ENCODE measurements at places on chromosomes 7 and 10. TPM values are rescaled to one million over a fixed set of nuclear protein-coding genes. Genes with fewer than 3 reads are reported as not detected.

- no peak for DNase-seq
Measured at GRCh38 chr10:117167346-117167788, 29.3 kb upstream of the VAX1 start.

GRCh38 chr10:124516181-124516580 lies 54.6 kb downstream of the LHPP start:
- no peak for DNase-seq

GRCh38 chr10:83612746-83613145 lies 526.6 kb upstream of the GHITM start:
- no peak for DNase-seq

PGAM2 gene
- polyA plus RNA-seq, result 2.9 TPM

ITIH2 gene
- polyA plus RNA-seq, result 0.19 TPM

GSDME gene
- 14.2 TPM for polyA plus RNA-seq

NRCAM gene
- polyA plus RNA-seq, result 24.1 TPM

DNA sequence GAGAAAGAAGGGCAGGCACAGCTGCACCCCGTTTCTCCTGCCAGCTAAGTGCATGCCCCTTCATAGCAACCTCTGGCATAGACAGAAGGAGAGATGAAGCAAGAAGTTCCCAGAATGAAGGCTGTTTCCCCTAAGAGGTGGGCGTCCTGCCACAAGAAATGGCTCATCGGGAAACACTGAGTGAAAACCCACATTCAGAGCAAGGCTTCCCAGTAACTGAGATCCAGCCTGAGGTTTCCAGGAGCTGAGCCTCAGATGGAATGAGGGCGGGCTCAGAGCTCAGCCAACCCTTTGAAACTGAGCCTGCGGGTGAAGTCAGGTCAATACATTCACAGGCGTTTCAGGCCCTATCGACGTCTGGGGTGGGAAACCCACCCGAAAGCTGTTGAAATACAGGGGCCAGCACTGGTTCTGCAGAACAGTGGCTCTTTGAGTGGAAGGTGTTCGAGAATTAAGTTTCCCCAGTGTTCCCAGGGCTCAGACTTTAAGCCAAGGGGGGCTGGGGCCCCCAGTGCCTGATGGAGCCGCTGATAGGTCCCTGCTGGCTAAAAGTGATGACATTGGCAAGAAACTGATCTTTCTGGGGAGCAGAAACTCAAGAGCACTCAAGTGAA lies 510.2 kb downstream of the RPS24 start:
- DNase-seq, result no peak

GRCh38 chr10:672203-672602 lies 17.3 kb downstream of the DIP2C start:
- DNase-seq, result no peak

- no peak for DNase-seq
Measured at GRCh38 chr7:98186452-98187137, 24.6 kb upstream of the BHLHA15 start.

PPP1R17 gene
- polyA plus RNA-seq, result not detected

SCART1 gene
- 1.1 TPM for polyA plus RNA-seq

DNA sequence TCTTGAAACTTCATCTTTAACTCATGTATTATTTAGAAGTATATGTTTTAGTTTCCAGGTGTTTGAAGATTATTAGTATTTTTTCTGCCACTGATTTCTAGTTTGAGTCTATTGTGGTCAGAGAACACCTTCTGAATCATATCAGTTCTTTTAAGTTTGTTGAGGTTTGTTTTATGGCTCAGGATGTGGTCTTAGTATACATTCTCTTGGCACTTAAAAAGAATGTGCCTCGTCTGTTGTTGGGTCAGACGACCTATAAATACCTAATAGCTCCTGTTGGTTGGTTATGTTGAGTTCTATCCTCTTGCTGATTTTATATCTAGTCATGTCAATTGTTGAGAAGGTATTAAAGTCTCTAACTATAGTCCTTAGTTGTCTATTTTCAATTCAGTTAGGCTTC lies 15.9 kb downstream of the TDRD1 start:
- no peak for DNase-seq

DNA sequence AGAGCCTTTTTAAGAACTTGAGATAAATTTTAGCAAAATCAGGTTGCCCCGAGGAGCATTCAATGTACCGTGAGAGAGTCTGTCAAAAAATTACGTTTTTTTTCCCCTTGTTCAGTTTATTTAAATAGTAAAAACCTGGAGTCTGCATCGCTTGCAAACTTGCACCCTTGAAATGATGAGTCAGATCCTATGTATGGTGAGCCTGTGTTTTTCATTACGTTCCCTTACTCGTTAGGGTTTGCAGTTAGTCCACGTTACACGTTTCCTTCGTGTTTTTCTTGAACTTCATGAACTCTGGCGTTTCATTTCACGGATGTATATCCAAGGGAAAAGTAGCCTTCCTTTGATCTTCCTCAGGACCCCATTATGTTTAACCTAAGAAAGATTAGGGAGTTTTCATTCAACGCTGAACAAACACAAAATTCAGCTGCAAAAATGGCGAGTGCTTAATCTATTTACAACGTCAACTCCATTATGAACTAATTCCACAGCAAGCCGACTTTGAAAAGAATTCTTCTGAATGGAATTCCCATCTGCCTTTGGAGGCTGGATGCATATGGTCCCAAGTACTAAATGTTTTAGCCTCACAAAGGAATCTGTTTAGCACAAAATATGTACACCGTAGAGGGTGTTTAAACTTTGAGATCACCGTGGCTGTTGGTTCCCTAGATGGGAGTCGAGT lies 182.4 kb downstream of the MYOF start:
- DNase-seq, result no peak

DNA sequence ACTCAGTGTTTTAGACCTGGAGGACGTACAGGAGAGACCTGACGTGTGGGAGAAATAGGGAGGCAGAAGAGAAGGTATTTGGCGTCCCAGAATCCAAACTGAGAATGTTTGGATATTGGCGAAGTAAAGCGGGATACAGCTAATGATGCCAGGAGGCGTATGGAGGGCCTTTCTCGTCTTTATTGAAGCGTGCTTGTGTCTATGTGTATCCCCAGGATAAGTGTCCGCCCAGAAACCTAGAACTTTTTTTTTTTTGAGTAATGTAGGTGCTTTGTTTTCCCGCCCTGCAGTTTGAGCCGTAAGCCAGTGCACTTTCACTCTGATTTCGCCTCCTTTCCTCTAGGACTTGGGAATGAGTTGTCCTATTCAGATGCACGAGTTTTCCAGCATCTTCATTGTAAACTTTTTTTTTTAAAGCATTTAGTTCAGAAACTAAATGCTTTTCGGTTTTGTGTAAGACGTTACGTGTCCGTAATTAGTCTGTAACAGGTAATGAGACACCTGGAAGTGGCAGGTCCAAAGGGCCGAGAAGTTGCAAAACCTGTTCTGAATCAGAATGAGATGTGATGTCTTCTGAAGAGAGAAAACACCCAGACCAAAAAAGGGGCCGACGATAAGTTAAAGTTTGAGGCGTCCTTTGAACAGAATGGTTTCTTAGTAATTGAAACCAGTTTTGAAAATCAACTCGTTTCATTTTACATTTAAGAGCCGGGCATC lies 746 bp downstream of the ARL5B start:
- no peak for DNase-seq

DNA sequence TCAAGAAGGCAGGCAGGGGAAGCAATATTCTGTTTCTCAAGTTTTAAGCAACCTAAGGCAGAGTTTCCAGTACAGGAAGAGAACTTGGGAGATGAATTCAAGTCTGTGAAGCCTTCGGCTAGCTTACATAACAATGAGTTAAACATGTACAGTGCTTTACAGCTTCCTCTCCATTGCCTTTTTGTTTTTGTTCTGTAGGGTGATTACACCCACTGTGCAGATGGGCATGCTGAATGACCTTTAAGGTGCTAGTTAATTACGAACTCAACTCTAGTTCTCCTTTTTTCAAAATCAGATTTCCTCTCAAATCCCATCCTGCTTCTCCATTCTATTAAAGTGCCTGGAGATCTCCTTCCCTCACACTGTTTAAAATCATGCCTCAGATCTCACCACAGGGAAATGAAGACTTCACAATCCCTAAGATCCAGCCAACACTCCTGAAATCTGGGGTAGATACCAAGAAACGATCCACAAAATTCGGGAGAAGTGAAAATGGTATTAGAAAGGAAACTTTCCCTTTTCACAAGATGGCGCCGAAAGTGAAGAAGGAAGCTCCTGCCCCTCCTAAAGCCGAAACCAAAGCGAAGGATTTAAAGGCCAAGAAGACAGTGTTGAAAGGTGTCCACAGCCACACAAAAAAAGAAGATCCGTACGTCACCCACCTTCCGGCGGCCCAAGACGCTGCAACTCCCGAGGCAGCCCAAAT lies 16.8 kb upstream of the MSMB start:
- no peak for DNase-seq

DNA sequence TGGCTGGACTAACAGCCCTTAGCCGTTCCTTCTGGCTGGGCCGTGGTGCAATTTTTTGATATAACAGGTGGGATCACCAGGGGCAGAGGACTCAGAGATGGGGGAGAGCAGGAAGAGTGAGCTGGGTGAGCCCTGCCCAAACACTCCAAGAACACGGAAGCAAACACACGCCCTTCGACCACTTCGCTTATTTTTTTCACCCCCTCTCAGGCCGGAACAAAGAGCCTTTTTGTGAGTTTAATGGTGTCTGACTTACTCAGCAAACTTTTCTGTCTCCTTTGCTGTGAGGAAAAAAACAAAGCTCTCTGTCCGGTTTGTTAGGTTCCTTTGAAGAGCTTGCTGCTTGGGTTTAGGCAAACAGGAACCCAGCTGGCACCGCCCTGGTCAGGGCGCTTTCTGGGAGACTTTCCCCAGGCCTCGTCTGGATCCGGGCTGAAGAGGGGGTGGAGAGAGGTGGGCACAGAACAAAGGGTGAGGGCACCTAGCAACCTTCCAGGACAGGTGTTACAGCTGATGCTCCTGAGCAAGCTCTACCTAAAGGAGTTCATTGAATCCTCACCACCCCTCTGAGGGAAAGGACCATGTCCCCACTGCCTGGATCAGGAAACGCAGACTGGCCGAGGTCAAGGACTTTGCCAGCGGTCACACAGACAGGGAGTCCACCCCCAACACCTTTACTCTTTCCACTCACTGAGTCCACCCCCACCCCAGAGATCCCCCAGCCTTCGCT lies 23.3 kb downstream of the CALML3 start:
- no peak for DNase-seq

RNF32 gene
- polyA plus RNA-seq, result 2.9 TPM

LEP gene
- polyA plus RNA-seq, result 0.34 TPM

DNA sequence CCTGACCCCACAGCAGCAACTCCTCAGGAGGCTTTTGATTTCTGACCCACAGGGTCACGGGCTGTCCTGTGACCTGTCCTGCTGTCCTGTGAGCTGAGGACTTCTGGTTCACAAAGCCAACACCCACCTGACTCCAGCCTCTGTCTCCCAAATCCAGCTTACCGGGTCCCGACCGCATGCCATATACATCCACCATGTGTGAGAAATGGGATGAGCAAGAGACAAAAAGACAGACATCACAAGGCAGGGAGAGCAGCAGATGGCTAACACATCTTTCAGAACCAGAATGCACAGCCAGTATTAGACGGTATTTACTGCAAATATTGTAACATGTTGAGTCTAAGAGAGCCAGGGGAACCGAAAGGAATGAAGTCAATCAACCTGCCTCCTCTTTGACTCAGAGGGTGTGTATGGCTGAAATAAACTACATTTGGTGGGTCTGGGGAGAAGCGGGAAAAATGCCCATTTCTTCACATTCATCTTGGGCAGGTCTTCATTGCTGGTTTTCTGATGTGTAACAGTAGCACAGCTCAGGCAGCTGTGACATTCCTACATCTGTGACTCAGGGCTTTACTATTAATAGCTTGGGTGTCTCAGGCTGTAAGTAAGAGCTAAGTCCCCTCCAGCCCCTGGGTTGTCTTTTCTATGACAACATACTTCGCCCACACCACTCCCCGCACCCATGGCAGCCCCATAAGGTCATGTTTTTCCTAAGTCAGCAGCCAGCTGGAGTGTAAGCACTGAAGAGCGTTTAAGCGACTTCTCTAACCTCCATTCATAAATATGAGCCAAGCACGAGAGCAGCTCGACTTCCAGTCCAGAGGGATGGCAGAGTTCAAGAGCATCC lies 25.0 kb downstream of the ABLIM1 start:
- no peak for DNase-seq

GRCh38 chr10:74913377-74913979 lies 87.1 kb downstream of the KAT6B start:
- DNase-seq, result no peak

- DNase-seq, result no peak
Measured at GRCh38 chr10:125086691-125087090, 73.7 kb downstream of the CTBP2 start.
